Dorsolateral prefrontal cortex (tissue), 122 donors: ENCODE measurements at places on chromosomes 1 and 21. TPM values are rescaled to one million over a fixed set of nuclear protein-coding genes. Genes with fewer than 3 reads are reported as not detected.

DNA sequence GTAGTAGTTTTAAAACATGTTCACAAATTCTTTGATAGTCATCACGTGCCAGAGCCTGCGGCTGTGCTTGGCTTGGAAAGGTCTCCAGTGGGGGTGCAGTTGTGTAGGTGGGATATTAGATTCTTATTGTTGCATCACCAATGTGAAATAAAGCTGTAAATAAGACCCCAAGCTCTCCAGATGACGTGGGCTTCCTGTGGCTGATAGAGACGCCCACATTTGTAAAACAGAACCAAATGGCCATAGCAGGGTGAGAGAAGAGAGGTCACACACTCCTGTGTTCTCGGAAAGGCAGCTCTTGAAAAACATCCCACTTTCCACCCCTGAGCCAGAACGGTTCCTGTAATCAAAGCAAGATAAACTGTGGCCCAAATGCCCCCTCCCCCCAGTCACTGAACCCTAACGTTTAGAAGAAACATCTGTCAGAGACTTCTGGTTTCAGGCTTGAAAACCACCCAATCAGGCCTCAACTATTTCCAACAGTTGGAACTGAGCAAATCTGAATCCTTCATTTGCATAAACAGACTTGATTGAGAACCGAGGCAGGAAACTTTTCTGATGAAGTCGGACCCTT lies 6.6 kb upstream of the NTPCR start:
- no peak for DNase-seq

DNA sequence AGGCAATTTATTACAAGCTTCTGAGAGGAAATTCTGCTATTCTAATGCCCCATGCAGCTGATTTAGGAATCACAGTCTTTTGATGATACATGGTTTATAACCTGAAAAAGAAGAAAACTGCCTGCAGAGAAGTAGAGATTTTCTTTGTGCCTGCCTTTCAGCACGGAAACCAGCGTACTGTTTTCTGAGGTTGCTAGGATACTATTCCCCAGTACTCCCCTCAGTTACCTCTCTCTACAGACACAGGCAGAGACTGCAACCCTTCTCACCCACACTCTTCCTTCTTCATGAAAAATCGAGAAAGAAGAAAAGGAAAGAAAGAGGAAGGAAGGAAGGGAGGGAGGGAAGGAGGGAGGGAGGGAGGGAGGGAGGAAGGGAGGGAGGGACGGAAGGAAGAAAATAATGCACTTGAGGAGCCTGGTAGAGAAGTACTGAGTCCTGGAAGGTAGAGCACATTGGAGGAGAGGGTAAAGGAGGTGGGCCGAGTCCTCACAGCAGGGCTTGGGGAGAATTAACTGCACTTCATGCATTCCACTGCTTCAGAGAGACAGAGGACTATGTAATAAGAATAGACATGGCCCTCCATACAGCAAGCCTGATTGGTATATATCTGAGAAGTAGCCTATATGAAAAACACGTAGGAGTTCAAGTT lies 21.9 kb downstream of the RGS2 start:
- no peak for DNase-seq

DNA sequence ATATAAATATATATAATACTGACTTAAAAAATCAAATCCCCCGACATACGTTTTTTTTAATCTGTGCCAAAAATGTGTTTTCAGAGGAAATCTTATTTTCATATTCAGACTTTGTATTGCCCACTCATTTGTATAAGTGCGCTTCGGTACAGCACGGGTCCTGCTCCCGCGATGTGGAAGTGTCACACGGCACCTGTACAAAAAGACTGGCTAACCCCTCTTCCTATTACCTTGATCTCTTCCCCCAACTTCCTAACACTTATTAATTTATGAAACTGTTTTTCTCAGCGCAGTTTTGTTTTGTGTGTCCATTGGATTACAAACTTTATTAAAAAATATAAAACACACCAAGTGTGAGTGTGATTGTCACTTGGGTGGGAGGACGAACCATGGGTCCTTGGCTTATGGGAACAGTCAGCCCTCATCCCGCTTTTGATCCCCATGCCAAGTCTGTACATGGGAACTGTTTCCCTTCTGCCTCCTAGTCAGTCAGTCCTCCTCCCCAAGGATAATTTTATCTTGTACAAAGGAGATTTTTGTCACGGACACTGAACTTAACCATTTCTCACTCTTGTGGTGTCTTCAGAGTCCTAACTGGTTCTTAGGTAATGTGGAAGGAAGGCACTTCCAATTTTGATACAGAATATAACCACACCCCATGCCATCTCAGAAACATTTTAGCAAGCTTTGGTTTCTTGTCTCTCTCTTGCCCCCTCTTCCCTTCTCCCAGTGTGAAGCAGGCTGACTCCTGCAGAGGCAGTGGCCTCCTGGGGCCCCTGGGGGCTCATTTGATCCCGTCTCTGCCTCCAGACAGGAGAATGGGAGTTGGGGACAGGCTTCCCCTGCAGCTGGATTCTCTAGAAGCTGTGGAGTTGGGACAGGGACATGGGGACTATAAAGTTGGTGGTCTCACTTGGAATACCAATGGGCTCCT lies 35.5 kb downstream of the ZBTB17 start:
- no peak for DNase-seq

The FAM89A gene
- 9.2 TPM for total RNA-seq

The BTBD8 gene
- 107 TPM for total RNA-seq

DNA sequence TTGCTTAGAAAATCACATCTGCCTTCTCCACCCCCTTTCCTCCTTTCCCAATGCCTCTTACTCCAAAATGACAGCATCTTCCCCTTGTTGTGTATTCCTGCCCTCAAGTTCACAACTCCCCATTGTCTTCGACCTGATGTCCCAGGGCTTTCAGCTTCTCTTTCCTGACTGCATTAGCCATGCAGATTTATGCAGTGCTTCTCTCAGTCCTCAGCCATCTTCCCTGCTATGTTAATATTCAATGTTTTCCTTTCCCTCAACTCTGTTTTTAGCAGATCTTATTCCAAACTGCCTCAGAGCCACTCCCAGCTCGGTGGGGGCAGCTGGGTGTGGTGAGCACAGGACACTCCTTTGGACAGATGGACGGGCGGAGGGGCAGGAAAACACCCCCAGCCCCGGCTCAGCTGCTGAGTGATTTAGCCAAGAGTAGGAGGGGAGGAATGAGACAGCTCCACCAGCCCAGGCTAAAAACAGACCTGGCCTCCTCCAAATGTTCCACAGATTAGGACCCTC lies 71.0 kb downstream of the CD2 start:
- no peak for DNase-seq

The E2F2 gene
- not detected for total RNA-seq

DNA sequence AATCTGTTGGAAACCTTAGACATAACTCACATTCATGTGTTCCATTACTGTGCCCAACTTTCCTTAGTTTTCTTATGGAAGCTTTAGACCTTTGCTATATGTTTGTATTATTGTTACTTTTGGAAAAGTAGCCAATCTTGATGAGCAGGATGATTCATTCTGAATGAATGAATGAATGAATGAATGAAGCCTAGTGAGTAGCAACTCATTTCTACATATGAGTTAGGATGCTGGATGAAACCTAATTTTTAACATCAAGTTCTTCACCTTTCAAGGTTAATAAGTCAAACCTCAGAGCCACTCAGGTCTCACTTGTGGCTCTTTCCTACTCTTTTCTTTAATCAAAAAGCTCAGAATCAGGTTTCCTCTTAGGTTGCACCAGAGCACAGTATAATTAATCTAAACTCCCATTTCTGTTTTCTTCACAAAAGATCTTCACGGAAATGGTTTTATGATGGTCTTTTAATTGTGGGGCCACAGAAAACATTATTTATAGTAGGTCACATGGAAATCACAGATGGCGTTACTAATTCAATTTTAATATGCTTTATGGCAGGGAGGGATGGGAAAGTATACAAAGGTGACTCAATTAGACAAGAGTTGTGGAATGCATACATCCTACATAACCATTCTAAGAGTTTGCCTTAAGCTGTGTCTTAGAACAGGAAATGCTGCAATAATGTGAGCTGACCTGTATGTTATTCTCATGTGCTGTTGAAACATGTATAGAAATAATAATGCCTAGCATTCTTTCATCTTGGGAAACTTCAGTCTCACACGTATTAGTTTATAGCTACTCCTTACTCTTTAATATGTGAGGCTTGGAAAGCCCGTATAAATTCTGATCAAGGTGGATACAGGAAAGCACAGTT lies 4.5 kb upstream of the DDX59 start:
- DNase-seq: no peak

GRCh38 chr1:211647711-211648121 lies 27.7 kb downstream of the NEK2 start:
- no peak for DNase-seq

- no peak for DNase-seq
Observed at GRCh38 chr1:182802006-182802803, 12.6 kb downstream of the NPL start.

GRCh38 chr21:38842079-38842478 lies 36.4 kb downstream of the ETS2 start:
- DNase-seq: no peak

GRCh38 chr1:204358605-204359004 lies 1.1 kb downstream of the PLEKHA6 start:
- DNase-seq: no peak

DNA sequence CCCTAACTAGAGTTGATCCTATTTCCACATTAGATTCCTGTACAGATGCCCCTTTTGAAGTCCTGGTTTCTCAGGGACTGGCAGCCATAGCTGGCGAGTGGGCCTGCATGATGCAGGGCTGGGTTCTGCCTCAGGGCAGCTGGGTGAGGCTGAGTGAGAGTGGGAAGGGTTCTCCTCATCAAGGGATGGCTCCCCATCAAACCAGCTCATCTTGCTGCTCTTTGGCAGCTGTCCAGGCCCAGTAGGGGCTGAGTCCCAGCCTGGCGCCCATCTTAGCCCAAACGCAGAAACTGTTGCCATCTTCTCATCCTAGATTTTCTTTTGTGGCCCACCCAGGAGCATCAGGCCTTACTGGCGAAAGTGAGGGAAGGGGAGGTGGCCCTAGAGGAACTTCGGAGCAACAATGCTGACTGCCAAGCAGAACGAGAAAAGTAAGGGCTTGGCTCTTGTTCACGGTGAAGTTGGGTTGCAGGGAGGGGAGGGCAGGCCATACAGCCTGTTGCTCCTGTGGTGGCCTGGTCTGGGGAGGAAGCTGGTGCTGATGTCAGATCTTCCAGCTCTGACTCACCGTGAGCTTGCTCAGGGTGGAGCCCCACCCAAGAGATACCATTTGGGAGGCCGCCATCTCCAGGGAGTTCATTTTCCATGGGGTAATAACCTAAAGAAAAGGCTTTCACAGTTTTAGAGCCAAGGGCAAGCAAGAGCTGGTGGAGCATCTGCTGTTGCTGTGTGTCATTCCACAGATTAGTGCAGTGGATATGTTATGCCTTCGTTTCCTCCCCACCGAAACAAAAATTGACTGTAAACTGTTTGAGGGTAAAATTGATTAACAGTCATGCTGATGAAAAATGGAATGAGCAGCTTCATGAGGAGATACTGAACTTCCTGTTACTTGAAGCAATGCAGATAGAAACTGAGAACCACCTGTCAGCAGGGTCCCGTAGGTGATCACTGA lies 34.7 kb downstream of the TUFT1 start:
- no peak for DNase-seq

DNA sequence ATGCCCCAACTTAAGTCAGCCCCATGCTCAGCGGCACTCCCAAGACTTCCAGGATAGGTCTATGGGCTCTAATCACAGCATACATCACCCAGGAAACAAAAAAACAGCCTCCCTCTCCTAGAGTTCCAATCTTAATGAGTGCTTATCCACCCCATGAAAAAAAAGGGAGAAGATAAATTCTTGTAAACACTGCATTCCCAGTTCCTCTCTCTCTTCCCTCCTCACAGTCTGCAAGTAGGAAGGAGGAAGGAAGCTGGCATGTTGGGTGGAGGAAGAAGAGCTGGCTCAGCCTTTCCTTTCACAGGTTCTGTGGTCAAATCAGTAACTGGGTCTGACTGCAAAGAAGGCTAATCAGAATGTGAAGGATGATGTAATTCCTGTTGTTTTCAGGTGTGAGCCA lies 69.9 kb upstream of the ZC3H11B start:
- no peak for DNase-seq

GRCh38 chr21:44436111-44436611 lies 19.1 kb upstream of the LRRC3 start:
- no peak for DNase-seq

GRCh38 chr1:61368876-61369275 lies 286.5 kb downstream of the NFIA start:
- no peak for DNase-seq

The HUNK gene
- total RNA-seq: 12.1 TPM

The CHODL gene
- total RNA-seq: 0.63 TPM

DNA sequence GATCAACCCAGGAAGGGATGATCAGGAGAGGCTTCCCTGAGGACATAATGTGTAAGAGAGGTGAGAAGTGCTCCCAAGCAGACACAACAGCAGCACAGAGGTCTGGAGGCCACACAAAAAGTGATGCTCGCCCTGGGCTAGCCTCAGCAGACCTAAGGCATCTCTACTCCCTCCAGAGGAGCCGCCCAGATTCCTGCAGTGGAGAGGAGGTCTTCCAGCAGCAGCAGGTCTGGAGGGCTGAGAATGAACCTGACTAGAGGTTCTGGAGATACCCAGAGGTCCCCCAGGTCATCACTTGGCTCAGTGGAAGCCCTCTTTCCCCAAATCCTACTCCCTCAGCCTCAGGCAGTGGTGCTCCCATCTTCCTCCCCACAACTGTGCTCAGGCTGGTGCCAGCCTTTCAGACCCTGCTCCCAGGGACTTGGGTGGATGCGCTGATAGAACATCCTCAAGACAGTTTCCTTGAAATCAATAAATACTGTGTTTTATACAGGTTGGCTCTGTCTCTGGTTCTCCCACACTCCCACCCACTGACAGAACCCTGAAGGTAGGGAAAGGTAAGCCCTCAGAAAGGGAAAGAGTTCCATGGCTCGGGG lies 5.0 kb downstream of the GJB3 start:
- DNase-seq: no peak

The CDK11A gene
- 33.1 TPM for total RNA-seq

The STYXL2 gene
- 0.81 TPM for total RNA-seq

- DNase-seq: no peak
Observed at GRCh38 chr1:180888870-180889269, 23.8 kb upstream of the KIAA1614 start.

The HORMAD1 gene
- total RNA-seq: 0.97 TPM

DNA sequence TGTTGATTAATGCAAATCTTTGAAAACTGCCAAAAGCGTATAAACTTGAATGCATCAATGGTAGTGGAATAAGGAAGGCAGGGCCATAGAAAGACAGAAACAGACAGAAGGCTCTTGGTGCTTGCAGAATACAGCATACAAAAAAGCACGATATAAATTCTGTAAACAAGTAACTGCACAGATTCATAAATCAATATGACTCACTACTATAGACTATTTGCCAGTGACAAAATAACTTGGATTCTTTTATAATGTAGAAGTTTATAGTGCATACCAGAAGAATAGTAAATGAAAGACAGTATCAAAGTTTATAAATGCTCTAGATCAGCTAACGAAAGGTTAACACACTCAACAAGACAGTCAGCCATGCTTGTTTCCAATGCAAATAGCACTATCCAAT lies 349.6 kb downstream of the PTBP2 start:
- no peak for DNase-seq
